Calu3 (cell line): ENCODE measurements at places on chromosomes 4 and X. TPM values are rescaled to one million over a fixed set of nuclear protein-coding genes. Genes with fewer than 3 reads are reported as not detected.

- H3K27me3 ChIP-seq: no peaks in the 10 kb centered on the region
- no peak for DNase-seq
- H3K4me3 ChIP-seq: no peak overlapping the region
- H3K36me3 ChIP-seq: no peaks in the 10 kb centered on the region
- H3K4me1 ChIP-seq: no peaks in the 10 kb centered on the region
These were observed 41.0 kb upstream of the JADE1 start for GRCh38 chr4:128768373-128768996.

TMEM31 gene
- not detected in 2 replicates for total RNA-seq

GPC3 gene
- total RNA-seq: 2.3 and 4.0 TPM in 2 replicates

- peaks cover 4% of the 10 kb centered on the region for H3K36me3 ChIP-seq
- no peaks in the 10 kb centered on the region for H3K4me1 ChIP-seq
- DNase-seq: no peak
- no peaks in the 10 kb centered on the region for H3K27me3 ChIP-seq
These were observed 60.6 kb downstream of the RPS6KA3 start for GRCh38 chrX:20205927-20206708.

- H3K4me3 ChIP-seq: no peak overlapping the region
- DNase-seq: peak; percentile 14
- H3K27me3 ChIP-seq: no peaks in the 10 kb centered on the region
- no peak overlapping the region for H3K27ac ChIP-seq
- H3K36me3 ChIP-seq: no peaks in the 10 kb centered on the region
- no peaks in the 10 kb centered on the region for H3K4me1 ChIP-seq
These were observed 584.2 kb upstream of the PCDH10 start for GRCh38 chr4:132564920-132565319.

GRCh38 chrX:30795981-30796958 lies 92.8 kb downstream of the TAB3 start:
- H3K4me1 ChIP-seq: no peaks in the 10 kb centered on the region
- no peaks in the 10 kb centered on the region for H3K36me3 ChIP-seq
- no peak overlapping the region for H3K4me3 ChIP-seq
- DNase-seq: no peak
